ENCODE measurements at places on chromosomes 1 and 21. TPM values are rescaled to one million over a fixed set of nuclear protein-coding genes. Genes with fewer than 3 reads are reported as not detected.

SERPINC1 gene
- 0.09 TPM for polyA plus RNA-seq

WNT3A gene
- 0.02 TPM for polyA plus RNA-seq

CFAP126 gene
- not detected for polyA plus RNA-seq

IGSF21 gene
- not detected for polyA plus RNA-seq

MYBPHL gene
- 2.1 TPM for polyA plus RNA-seq

DNAJC28 gene
- 0.75 TPM for polyA plus RNA-seq

FAAH gene
- 4.1 TPM for polyA plus RNA-seq

GRCh38 chr1:111988743-111989453 is 570 bp downstream of the KCND3 start:
- DNase-seq = no peak

DNA sequence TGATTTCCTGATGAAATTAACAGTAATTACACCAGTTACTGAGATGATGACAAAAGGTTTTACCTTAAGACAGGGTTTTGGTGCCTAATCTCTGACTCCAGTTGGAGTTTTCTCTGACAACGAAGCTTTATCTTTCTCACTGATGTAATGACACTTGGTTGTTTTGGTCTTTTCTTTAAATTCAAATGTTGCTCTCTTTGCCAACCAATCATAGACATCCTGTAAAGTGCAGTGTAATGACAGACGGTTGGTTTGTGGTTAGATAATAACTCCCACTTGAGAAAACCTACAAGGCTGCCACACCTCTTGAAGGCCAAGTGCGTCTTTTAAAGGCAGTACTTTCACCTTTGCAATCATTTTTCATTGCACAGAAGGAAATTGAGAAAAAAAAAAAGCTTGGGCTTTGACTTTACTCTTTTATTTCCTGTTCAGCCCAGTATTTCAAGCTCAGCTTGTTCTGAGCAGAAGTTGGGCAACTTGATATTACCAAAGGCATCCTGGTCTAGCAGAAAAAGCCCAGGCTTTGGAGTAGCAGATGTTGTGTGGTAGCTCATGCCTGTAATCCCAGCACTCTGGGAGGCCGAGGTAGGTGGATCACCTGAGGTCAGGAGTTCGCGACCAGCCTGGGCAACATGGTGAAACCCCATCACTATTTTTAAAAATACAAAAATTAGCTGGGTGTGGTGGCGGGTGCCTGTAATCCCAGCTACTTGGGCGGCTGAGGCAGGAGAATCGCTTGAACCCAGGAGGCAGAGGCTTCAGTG is 14.9 kb downstream of the PDIK1L start:
- DNase-seq = peak; percentile 74

- DNase-seq = no peak
Observed at GRCh38 chr1:204923201-204923600, 52.5 kb downstream of the NFASC start.

DNA sequence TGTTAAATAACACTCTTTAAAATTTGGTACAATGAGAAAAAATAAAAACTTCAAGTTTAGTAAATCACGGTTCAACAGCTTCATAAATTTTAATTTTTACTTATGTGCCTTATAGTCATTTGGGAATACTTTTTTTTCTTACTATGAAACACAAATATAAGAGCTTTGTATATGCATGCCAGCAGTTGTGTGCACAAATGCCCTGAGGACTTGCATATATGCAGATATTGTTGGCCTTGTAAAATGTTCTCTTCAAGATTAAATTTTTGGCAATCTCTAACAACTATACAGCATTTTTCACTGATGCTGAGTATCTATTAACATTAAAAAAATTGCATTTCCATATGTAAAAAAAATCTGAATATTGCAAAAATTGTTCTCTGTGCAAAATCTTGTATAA is 458.7 kb upstream of the BRINP3 start:
- DNase-seq = no peak

DNA sequence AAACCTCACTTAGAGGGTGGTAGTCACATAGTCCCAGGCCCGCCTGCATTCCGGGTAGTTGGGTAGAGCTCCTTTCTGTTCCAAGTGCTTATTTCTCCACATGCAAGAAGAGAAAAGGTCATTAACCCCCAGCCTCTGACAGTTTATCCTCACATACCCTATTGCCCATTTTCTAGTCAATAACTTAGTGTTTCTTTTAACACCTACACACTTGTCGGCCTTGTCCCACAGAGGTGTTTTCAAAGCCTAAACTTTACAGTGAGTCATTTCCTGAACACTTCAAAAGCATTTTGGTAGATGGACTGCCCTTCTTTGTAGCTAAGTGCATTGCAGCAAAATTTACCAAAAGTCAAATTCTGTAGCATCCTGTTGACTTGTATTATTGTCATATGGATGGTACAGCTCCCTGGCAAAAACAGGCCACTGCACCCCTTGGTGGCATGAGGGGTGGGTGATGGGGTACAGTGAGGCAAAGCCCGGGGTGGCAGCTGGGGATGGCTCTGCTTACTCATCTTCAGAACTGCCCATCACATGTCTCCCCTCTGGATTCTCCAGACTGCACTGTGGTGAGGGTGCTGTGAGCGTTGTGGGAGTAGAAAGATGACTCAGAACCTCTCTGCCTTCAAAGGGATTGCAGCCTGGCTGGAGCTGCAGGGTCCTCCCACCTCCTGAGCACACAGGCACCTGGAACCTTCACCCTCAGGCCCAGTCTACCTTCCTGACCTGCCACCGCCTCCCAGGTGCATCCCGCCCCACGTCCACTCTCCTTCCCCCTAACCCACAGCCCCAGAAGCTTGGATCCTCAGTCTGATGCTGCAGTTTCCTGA is 45.8 kb upstream of the DMRTB1 start:
- peak; percentile 84 for DNase-seq

DNA sequence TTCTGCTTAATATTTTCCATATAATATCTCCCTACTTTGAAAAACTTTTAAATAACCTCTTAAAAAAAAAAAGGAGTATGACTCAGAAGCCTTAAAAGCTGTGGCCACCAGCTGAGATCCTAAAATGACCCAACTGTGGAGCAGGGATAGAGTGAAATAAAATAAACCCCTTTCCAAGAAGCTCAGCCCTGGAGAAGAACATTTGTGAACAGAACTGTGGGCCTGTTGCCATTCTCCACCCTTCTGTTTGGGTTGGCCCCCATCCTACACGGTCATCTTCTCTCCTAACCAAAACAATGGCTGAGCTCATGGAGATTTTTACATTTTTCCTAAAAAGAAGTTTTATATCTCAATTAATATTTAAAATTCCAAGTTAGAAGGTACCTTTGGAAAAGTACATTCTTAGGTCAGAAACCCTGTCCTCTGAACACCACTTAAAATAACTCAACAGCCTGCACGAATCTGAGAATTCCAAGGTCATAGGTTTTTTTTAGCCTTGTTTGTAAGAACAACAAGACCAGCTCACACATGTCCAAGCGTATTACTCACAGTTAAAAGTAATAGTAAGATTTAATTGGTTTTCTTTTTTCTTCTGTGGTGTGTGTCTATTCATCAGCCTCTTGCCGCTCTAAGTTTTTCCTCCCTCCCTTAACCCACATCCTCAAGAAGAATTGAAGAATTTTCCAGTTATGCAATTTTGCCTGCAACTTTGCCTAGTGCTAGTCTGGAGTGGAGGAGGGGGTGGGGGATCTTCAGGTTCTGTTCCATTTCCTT is 107.7 kb upstream of the ERRFI1 start:
- peak; percentile 92 for DNase-seq

DNA sequence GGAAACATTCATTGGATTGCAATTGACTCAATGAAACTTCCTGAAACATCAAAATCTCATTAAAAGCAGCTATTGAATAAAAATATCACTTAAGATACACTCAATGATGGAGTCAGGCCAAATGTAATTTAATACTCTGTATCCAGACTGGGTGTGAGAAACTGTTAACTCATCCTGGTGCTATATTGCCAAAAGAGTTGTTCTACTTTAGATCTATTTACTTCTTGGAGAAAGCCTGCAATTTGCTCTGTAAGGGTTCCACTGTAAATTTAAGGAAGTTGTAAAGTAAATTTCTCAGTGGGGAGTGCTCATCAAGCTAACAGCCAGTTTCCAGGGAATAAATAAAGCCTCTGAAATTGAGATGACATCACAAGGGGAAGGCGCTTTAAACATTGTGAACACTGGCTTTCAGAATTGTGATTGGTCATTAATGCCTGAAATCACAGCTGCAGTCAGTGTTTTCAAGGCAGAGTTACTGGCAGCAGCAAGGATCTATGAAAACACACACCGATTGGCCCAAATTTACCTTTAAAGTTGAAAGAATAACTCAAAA is 91.4 kb downstream of the OLFM3 start:
- DNase-seq = no peak

DNA sequence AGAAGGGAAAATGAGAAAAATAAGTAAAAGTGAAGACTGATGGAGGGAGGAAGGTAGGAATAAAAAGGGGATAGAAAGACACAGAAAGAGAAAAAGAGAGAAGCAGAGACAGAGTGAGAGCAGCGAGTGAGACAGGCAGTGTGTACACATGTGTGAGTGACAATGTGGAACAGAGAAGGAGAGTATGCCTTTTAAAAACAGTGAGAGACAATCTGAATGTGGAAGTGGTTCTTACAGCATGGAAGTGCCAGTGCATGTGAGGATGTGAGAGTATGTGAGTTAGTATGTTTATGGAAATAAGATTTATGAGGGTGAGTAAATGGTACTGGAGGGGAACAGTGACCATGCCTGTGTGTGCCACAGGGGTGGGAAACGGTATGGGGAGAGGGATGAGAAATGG is 1.2 kb downstream of the NEGR1 start:
- no peak for DNase-seq

DNA sequence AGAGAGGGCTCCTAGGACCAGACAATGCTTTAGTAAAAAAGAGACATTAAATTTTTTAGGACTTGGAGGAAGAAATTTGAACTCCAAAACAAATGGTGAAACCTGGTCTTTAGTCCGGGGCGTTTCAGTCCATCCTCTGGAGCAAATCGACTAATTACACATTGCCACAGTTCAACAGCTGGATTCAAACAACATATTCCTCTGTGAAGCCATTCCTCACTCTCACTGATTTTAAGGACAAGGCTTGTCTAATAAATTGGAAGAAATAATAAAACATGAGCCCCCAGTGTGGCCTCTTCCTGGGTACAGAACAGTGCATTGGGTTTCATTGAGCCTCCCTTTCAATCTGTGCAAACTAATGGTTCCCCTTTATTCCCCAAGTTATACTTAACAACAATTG is 165.1 kb downstream of the UCK2 start:
- no peak for DNase-seq

- DNase-seq = peak; percentile 60
Observed at GRCh38 chr1:40919475-40920011, 57.4 kb upstream of the CITED4 start.

DNA sequence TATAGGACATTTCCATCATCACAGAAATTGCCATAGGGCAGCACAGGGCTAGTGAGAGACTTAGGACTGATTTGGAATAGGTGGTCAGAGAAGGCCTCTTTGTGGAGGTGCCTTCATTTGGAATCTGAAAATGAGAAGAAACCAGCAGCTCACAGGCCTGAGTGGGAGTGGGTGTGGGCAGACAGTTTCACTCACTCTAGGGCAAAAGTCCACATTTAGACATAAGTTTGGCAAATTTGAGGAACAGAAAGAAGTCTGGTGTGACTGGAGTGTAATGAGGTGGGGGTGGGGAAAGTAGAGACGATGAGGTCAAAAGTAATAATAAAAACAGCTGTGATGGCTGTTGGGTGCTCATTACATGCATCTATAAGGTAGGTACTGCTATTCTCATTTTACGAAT is 22.4 kb upstream of the BCAR3 start:
- DNase-seq = no peak

GRCh38 chr1:223221686-223222085 is 78.6 kb upstream of the TLR5 start:
- DNase-seq = no peak

DNA sequence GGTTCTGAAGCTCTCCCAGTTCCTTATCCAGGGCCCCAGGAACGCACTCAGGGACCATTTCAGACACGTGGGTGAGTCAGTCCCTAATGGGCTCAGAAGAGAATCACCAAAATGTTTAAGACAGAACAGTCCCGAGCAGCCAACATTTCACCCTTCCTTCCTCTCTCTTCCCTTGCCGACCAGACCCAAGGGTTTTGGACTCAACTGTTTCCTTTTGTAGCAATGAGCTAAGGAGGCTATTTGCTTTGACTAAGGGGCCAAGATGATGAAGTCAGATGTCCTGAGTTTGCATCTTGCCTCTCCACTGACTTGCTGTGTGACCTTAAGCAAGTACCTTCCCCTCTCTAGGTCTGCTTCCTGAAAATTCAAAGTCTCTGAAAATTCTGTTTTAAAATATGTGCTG is 472.3 kb upstream of the VAMP3 start:
- no peak for DNase-seq

DNA sequence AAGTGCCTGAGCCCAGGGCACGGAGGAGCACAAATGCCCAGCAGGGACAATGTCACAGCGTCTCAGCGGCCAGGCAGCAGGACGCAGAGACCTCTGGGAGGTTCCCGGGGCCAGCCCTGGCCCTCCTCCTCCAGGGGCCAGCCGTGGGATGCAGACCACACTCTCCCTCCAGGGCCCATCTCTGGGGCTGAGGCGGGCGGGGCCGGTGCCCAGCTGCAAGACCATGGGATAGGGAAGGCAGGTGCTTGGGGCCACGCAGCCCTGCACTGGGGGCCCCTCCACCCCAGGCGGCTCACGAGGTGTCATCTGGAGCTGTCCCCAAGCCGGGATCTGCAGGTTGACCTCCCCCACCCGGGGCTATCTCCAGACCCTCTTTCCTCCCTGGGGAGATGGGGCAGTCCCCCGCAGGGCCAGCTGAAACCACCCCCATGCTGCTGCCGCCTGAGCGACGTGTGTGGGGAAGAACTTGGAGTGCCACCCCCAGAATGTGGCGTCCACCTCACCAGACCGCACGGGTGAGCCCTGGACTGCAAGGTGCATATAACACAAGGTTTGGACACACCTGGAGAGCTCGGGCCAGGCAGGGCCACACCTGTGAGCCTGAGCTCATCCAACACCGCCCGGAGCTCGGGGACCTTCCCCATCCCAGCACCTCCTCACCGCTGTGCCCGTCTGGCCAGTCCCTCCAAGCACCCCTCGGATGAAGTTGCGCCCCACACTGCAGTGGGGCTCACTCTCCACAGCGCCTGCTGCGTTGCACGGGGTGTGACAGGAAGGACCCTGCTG is 4.1 kb upstream of the TTLL10 start:
- DNase-seq = no peak

DNA sequence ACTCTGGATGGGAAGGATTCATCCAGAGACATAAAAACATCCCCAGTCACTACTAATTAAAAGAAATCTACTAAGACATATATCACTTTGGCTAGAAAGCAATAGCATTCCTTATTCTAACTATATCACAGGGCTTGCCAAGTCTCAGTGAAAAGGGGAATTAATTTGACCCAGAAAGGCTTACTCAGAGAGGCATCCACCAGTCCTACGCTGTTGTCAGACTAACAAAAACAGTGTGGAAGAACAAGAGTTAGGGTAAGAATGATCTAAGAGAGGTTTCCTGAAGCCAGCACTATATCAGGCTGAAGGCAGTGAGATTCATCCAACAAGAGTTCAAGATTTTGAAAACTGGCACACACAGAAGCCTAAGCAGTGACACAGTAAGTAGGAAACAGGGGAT is 126.1 kb downstream of the GDAP2 start:
- DNase-seq = no peak

DNA sequence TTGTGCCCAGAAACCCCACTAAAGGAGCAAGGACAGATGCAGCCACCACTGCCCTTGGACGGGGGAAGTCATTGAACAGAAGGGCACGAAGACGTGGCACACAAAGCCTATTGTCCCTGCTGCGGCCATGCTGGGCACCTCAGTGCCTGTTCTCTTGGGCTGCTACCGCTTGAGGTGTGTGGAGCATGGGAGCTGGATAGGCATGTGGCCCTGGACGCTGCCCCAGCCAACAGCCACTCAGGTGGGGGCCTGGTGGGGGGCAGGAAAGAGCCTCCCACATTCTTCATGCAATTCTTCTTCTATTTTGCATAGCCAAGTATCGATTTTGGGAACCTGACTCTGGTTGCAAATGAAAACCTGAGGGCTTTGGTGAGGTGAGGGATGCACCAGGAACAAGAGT is 337.2 kb downstream of the RPS6KC1 start:
- DNase-seq = no peak

Measured in mammary epithelial cell (primary cell).